ENCODE measurements at places on chromosomes 5 and 9.

GRCh38 chr9:96449523-96449844 is 485 bp upstream of the HABP4 start:
- no peak for DNase-seq

- no peak for DNase-seq
Observed at GRCh38 chr5:31059889-31060288, 133.6 kb upstream of the CDH6 start.

DNA sequence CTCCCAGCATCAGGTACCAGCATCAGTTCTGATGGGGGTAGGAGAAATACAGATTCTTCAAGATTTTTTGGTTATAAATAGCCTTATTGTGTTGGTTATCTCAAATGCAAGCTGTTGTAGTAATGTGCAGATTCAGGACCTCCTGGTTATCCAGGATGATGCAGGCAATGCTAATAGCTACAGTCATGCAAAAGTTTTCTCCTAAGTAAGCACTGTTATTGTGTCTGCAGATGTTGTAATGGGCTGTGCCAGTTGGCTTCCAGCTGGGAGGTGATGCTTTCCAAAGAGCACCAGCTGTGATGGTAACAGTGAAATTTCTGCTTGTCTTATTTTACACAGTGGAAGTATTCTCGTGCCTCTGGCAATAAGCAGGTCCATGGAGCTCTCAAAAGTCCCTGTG is 719.2 kb upstream of the CTNND2 start:
- no peak for DNase-seq

- peak; percentile 72 for DNase-seq
Observed at GRCh38 chr9:110099236-110100095, 108.5 kb downstream of the C9orf152 start.

DNA sequence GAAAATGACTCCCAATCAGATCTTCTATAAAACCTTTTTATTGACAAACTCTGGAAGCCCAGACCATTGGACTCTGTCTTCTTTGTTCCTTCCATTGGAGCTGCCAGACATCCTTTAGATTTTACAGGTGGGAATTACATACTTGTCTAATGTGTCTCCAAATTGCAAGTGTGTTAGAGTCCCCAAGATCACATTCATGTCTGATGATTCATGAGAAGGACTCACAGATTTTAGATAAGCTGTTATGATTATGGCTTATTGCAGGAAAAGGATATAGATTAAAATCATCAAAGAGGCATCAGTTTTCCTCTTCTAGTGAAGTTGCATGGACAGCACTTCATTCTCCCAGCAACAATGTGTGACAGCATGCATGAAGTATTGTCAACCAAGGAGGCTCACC is 70.4 kb downstream of the MUSK start:
- DNase-seq = no peak

GRCh38 chr9:76619197-76619596 is 145.0 kb upstream of the PCA3 start:
- DNase-seq = no peak

GRCh38 chr5:124972703-124973102 is 226.3 kb upstream of the ZNF608 start:
- DNase-seq = no peak

DNA sequence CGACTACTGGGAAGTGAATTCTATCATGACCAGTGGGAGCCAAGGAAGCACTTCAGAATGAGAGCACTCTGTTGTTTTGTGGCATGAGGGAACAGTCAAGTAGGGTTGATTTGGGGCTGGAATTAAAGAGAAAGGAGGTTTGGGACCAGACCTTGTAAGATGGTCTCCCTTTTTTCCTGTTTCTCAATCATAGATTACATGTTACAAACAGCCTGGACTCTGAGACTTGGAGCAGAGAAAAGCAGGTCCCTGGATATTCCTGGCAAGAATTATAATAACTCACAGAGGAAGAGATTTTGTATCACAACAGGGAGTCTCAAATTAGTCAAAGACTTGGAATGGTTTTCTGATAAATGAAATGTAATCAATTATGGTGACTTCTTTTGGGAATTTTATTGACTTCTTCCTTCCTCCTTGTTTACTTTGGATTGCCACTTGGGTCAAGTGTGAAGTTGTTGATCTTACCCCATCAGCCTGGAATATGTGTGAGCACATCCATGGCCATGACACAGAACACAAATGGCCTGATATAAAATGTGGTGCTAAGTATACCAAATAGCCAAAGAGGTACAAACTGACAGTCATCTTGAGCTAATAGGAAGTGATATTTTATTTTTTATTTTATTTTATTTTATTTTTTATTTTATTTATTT is 131.0 kb upstream of the OSMR start:
- DNase-seq = no peak

GRCh38 chr5:164341056-164341619 is 835.7 kb downstream of the MAT2B start:
- no peak for DNase-seq

Data from fibroblast of skin of left quadriceps (primary cell).